ENCODE measurements at places on chromosomes 5 and 9.

DNA sequence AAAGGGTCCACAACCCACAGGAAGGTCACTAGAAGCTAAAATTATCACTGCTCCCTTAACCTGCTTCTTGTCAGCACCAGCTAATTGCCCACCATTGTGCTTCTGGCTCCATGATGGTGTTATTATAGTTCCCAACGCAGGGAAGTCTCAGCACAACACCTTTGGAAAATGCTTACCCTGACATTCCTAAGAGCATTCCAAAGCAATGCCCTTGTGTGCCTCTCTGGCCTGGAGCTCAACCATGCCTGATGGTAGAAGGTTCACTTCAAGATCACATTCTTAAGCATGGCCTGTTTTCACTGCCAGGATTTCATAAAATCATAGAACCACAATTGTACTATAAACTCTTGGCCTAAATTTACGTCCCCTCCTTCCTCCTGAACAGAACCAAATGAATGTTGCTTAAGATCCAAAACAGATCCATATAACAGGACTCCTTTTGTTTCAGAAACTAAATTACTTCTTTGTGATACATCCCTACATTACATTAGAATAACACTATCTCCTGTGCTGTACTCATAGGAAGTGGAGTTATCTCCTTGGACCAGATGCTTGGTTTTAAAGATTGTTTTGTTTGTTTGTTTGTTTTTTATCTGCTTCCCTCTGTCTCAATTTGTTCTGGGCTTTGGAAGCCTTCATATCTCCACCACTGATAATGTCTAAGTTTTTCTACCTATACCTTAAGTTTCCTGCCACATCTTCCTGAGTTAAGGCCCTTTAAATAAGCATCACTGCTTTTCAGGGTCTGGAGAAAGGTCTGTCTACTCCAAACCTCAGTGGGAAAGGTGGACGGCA lies 32.1 kb downstream of the ARL15 start:
- DNase-seq: no peak

DNA sequence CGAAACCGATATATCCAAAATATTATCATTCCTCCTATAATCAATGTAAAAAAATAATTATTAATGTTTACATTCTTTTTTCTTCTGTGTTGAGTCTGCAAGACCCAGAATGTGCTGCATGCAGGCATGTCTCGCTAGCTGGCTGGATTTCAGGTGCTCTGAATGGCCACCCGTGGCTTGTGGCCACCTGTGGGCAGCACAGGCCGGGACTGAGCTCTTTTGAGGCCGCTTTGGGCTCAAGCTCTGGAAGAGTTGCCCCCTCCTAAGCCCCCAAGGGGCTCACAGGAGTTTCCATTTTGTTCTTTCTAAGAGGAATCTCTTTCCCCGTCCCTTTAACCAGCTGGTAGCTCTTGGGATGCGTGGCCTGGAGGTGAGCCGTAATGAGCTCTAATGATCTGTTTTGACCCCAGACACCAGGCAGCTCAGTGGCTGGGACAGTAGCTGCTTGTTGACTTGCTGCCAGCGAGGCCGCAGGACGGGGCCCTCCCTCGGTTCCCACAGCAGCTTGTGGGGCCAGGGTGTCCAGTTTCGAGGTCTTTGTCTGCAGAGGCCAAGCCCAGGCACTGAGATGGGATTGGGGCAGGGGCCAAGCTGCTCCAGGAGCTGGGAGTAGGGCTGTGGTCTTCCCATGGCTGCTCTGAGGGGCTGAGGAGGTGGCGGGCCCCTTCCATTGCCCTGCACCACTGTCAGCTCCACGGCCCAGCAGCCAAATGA lies 20.8 kb downstream of the ASS1 start:
- no peak for DNase-seq

DNA sequence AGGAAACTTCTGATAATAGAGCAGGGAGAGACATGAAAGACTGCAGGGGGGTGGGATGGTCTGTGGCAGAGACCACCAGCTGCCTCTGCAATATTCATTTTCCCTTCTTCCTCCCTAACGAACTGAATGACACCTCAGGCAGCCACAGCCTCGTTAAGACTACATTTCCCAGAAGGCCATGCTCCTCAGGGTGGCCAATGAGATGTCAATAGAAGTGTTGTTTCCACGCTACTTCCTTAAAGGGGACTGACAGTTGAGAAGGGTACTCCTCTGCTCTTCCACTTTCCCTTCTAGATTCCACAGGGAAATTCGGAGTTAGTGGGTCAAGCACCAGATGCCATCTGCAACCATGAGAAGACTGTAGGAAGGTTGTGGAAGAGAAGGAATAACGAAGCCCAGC lies 52.0 kb upstream of the DAPK1 start:
- DNase-seq: no peak

DNA sequence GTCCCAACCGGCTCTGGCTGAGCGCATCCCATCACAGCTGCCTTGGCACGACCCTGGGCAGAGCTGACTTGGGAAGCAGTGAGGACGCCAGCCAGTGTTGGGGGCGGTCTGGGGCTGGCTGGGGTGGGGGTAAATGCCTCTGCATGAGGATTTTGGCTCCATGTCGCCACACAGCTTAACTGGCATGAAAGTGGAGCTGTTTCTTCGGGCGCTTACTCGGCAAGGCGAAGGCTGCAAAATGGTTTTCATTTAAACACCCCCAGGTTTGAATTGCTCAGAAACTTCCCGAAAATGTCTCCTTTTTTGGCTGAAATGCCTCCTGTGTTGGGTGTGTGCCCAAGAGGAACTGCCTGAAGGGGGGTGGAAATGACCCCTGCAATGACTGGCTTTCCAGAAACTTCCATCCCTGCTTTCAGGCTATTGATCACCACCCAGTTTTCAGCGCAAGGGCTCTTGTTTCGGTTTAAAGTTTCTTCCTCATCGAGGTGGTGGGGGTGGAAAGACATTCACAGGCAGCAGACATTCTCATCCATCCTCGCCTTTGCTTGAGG lies 38.3 kb downstream of the PTGES start:
- no peak for DNase-seq

GRCh38 chr5:101751105-101751504 lies 545.0 kb downstream of the SLCO4C1 start:
- DNase-seq: no peak

GRCh38 chr5:143796125-143796524 lies 15.8 kb upstream of the HMHB1 start:
- DNase-seq: no peak

DNA sequence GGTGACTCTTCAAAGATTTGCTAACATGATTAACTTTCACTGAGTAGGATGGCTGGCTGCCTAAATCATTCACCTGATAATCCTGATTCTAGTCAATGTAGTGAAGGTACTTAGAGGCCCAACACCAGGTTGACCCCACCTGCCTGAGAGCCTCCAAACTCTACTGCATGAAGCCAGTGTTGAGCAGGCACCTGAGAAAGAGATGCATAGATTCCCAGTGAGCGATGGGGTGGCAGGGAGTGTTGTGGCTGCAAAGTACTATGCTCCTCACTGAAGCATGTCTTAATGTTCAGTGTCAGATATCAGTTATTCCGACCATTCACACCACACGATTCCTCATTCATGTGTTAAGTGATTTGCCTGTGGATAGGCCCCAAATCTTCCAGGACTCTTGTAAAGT lies 804.4 kb downstream of the TLE4 start:
- no peak for DNase-seq

GRCh38 chr5:1724822-1725602 lies 74.6 kb downstream of the MRPL36 start:
- no peak for DNase-seq

- no peak for DNase-seq
Measured at GRCh38 chr5:180082633-180083420, 11.3 kb upstream of the RNF130 start.

- DNase-seq: no peak
Measured at GRCh38 chr5:74288038-74288437, 352.5 kb downstream of the ENC1 start.

DNA sequence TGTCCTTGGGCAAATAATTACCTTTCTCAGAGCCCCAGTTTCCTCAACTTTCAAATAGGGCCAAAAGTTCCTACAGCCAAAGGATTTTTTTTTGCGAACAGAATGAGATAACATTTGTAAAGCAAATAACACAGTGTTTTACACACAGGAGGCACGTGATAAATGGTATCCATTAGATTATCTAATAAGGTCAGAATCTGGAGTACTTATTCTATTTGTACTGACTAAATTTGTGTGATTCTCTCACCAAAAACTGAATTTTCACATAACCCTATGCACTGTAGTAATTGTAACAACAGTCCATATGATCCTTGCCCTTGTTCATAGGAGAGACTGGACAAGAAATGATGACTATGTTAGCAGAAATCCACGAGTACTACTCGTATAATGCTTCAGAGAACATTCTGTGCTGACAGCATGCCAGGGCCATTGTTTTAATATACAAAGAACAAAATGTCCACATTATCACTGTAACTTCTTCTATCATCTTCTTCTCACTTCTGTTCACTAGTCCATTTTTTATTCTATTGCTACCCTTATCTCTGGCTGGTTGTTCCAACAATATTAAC lies 13.9 kb upstream of the FEM1C start:
- no peak for DNase-seq

GRCh38 chr9:69107771-69108170 lies 66.3 kb upstream of the TJP2 start:
- no peak for DNase-seq

- DNase-seq: no peak
Measured at GRCh38 chr9:126687930-126688461, 74.3 kb downstream of the LMX1B start.

DNA sequence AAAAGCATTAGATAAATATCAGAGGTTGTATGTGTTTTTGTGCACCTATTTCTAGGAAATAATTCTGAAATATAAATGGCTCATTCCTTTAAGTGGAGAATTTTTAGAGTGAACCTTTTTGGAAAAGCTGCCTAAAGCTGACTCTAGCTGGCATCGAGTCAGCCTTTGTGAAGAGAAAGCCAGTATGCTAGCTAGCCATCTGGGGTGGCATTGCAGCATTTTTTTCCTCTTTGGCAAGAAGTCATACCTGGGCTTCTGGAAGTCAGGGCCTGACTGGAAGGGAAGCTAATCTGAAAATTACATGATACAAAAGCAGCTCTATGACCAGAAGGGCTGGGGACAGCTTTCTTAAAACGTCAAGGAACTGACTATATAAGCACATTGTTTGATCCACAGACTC lies 19.7 kb downstream of the ANP32B start:
- no peak for DNase-seq

DNA sequence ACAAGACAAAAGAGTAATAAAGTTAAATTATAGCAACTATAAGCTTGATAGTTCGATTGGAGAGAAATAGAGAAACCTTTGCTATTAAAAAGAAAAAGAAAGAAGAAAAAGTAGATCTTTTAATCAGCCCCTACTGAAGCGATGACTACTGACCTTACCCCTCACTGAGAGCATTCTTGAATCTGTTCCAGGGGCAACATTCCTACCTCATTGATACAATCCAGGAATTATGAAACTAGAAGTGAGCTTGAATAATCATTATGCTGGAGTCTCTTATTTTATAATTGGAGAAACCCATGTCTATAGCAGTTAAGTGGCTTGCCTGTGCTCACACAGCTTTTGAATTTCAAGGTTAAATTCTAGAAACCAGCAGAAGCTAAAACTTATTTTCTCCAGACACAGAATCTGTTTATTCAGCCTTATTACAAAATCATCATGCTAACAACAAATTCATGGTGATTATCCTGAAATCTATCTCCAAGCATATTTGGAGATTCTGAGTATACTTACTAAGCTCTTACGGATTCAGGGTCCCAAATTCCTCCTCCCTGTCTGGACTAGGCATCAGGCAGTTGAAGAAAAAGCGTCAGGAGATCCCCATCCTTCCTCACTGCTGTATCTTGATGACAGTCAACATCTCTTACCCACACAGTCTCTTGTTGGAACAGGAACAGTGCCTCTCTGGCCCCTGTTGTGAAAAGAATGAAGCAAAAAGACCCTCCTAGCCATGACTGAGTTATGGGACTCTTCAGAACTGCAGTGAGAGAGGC lies 547.6 kb upstream of the WWC1 start:
- DNase-seq: no peak

All from NCI-H1092 treated with DMSO at 0.1 percent for 48 hours (cell line).